ENCODE measurements at places on chromosomes 1 and 21. TPM values are rescaled to one million over a fixed set of nuclear protein-coding genes. Genes with fewer than 3 reads are reported as not detected.

Gene FAM151A
- total RNA-seq, result not detected

Gene FCGR3A
- total RNA-seq, result 0.81 TPM

Gene GLIS1
- not detected for total RNA-seq

DNA sequence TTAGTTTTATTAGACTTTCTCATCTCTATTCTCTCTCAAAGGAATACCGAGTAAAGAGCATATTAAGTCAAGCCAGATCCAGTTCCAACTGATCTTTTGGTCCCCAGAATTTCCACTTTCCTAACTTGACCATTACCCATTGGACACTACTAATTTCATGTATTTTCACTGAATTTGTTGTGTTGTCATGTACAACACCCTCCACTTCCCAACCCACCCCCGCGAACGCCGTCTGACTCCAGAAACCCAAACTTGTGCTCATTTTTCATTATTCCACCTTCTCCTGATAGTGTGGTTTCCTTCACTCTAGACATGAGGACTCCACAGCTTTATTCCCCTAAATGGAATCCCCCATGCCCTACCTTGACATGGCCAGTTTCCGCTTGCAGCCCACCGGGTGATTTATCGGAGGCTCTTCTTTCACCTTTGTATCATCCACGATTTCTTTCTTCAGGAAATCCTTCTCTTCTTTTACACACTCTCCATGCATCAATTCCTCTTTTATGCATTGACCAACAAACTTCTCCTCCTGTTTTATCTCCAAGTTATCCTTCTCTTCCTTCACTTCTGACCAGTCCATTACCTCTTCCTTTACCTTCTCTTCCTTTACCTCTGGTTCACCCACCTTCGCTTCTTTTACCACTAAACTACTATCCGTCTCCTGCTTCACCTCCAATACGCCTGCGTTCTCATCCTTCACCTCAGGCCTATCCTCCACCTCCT is 805 bp downstream of the ZNHIT6 start:
- H3K27ac ChIP-seq, result peak overlapping the region; percentile 73
- H3K4me3 ChIP-seq, result peak overlapping the region; percentile 93
- H3K4me1 ChIP-seq, result peaks cover 50% of the 10 kb centered on the region
- DNase-seq, result no peak
- peaks cover 9% of the 10 kb centered on the region for H3K36me3 ChIP-seq

DNA sequence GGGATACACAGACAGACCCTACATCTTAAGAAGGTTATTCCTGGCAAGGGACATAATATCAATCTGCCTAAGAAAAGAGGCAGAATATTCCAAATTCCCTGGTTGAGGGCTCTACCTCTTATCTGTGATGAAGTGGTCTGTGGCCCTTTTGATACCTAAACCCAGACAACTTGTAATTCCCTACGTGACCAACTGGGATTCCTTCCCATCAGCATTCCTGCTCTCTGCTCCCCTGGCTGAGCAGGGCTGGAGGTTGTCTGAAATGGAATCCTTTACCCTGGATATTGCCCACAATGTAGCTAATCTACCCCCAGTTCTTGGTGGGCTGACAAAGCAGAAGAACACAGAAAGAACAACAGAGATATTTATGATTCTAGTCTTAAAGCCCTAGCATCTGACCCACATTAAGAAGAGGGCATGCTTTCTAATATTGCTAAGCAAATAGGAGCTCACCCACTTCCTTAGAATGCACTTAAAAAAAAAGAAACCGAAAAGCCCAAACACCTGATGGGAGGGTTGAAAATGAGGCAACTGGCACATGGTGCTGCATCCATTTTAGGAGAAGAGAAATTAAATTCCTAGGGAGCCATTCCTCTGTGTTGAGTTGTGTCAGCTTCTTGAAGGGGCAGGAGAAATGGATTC is 36.8 kb downstream of the GADD45A start:
- H3K36me3 ChIP-seq, result no peaks in the 10 kb centered on the region
- H3K27ac ChIP-seq, result no peak overlapping the region
- no peaks in the 10 kb centered on the region for H3K4me1 ChIP-seq
- no peak overlapping the region for H3K4me3 ChIP-seq
- H3K27me3 ChIP-seq, result no peaks in the 10 kb centered on the region

GRCh38 chr1:119188926-119189325 is 48.5 kb upstream of the WARS2 start:
- no peak for DNase-seq
- no peaks in the 10 kb centered on the region for H3K4me1 ChIP-seq
- no peaks in the 10 kb centered on the region for H3K36me3 ChIP-seq
- no peak overlapping the region for H3K4me3 ChIP-seq
